H9 (cell line): ENCODE measurements at places on chromosomes 11 and 22. TPM values are rescaled to one million over a fixed set of nuclear protein-coding genes. Genes with fewer than 3 reads are reported as not detected.

DNA sequence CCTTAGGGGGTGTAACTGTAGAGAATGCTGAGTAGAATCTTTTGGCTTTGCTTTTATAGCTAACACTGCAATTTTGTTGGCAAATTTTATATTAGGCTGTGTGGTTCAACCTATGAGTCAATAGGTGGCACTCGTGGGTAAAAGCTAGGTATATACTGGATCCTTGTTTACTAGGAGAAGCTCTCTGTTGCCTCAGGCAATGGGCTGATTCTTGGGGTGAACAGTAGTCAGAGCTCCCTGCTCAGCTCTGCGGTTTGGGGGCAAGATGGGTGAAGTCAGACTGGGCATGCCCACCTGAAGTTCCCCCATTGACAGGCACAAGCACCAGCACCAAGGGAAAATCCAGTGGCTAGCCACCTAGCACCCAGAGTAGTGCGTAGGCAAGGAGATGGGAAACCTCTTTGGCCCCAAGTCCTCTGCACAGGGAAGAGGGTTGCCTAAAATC is 238.7 kb downstream of the FAM181B start:
- DNase-seq, result peak; percentile 37

DNA sequence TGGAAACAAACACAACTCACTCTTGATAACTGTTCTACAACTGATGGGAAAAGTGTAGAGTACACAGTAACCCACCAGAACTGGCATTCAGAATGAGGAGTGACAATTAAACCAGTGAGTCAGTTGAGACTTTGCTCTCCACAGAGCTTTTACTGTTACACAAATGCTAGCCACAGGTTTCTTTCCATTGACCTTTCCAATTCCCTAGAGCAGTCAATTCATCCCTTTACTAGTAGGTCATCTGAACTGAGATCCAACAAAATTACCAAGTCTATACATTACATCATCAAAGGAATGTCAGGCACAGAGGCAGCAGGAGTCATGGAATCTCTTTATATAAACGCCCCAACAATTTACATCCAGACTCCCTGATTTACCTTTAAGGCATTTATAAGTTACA is 65.9 kb downstream of the PHF21A start:
- no peak for DNase-seq

GRCh38 chr22:45150139-45150538 is 13.6 kb upstream of the NUP50 start:
- no peak for DNase-seq

- DNase-seq, result no peak
Observed at GRCh38 chr11:72773291-72773690, 20.6 kb downstream of the STARD10 start.

DNA sequence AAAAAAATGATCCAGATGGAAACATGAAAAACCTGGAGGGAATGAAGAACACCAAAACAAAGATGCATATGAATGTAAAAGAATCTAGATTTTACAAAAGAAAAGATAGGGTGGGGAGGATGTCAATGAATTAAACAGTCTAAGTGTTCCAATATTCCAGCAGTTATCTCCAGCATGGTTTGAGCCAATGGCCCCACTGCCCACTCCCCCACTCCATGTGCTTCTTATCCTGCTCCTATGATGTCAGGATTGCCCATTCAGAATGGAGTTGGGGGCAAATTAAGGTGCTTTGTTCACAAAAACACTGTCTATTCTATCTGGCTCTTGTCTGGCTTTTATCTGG is 1.2 kb upstream of the OR52K1 start:
- no peak for DNase-seq

GRCh38 chr11:93487032-93487483 is 56.1 kb downstream of the SMCO4 start:
- DNase-seq, result no peak

GRCh38 chr11:123526918-123527317 is 96.8 kb downstream of the GRAMD1B start:
- no peak for DNase-seq

- DNase-seq, result no peak
Observed at GRCh38 chr11:42967653-42968052, 344.1 kb upstream of the API5 start.

DNA sequence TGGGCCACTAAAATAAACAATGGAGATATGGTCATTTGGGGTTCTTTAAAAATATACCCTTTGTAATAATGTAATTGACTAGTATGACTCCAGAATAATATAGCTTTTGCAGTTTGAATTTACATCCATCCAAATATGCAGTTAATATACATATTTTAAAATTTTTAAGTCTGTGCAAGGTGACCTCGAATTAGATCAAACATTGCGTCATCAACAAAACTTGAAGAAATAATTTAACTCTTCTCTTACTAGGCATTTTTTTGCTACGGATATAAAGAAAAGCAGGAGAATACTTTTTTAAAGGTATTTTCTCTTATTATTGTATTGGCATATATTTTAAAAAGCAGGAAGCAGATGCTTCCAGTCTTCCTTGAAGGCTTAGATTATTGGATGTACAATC is 10.7 kb downstream of the OR51A4 start:
- no peak for DNase-seq

The NNMT gene
- not detected in 2 replicates for total RNA-seq

The PIWIL4 gene
- total RNA-seq, result not detected in 2 replicates

The TP53AIP1 gene
- not detected in 2 replicates for total RNA-seq

The SLC3A2 gene
- total RNA-seq, result 289 and 290 TPM in 2 replicates

The GALNT18 gene
- total RNA-seq, result 1.5 and 1.7 TPM in 2 replicates

The UCP3 gene
- 0.77 and 0.85 TPM in 2 replicates for total RNA-seq

The OR51E1 gene
- total RNA-seq, result not detected in 2 replicates
